ENCODE measurements at places on chromosomes 11 and 22.

GRCh38 chr11:66976028-66976467, 944 bp downstream of the C11orf86 start:
- DNase-seq, result peak; percentile 3

- DNase-seq, result no peak
Measured at GRCh38 chr11:88101881-88102597, 73.2 kb downstream of the RAB38 start.

DNA sequence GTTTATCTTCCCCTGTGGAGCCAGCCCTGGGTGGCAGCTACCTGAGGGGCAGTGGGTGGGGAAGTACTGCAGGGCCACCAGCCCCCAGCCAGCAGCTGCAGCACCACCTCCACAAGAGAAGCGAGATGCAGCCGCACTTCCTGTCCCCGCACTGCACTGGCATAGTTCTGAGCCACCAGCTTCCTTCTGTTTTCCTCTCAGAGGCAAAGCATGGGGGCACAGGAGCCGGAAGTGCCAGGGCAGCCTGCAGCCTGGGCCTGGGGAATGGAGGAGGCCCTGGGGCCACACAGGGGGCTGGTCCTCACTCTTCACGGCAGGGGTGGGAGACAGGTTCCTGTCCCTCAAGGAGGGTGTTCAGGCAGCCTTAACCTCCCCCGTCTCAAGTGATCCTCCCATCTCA, 11.9 kb upstream of the SH3BP1 start:
- DNase-seq, result peak; percentile 43

DNA sequence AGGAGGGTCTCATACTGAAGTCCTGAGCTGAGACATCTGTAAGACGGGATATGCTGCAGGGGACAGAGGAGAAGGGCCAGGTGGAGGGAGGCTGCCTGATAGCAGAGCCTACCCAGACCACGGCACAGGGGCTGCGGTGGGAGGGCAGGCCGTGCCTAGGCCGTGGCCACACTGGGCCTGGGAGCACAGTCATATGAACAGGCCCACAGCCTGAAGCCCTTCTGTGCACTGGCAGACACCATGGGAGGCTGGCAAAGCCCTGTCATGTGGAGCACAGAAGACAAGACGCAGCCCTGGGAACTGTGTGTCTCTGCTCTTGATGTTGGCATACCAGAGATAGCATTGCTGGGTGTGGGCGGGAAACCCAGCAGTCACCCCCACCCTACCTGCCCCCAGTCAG, 3.3 kb downstream of the SPATA19 start:
- no peak for DNase-seq

GRCh38 chr11:94305146-94305545, 766 bp downstream of the IZUMO1R start:
- no peak for DNase-seq

GRCh38 chr11:76371170-76371569, 9.8 kb downstream of the THAP12 start:
- no peak for DNase-seq

GRCh38 chr11:100942016-100942415, 187.6 kb downstream of the PGR start:
- DNase-seq, result no peak

GRCh38 chr11:22302368-22302767, 35.8 kb upstream of the SLC17A6 start:
- DNase-seq, result no peak

DNA sequence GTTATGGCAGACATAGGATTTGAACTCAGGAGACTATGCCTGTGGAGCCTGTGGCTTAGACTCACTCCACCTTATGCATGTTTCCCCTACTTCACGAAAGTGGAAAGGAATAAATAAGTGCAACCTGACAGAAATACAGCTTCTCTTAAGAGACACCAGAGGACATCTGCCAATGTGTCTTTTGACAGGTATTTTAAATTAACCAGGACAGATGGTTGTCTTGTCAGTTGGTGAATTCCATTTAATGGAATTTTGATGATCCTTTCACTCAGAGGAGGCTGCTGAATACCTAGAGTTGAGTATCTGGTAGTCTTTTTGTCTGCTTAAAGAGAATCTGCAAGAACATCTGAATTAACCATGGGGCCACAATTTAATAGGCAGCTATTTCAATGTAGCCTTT, 46.1 kb downstream of the NELL1 start:
- no peak for DNase-seq
